Stimulated activated CD8-positive, alpha-beta memory T cell treated with anti-CD3 and anti-CD28 coated beads, Interleukin-4, amount 100 ng/mL, for 4 hours (primary cell): ENCODE measurements at places on chromosomes 6 and 20.

DNA sequence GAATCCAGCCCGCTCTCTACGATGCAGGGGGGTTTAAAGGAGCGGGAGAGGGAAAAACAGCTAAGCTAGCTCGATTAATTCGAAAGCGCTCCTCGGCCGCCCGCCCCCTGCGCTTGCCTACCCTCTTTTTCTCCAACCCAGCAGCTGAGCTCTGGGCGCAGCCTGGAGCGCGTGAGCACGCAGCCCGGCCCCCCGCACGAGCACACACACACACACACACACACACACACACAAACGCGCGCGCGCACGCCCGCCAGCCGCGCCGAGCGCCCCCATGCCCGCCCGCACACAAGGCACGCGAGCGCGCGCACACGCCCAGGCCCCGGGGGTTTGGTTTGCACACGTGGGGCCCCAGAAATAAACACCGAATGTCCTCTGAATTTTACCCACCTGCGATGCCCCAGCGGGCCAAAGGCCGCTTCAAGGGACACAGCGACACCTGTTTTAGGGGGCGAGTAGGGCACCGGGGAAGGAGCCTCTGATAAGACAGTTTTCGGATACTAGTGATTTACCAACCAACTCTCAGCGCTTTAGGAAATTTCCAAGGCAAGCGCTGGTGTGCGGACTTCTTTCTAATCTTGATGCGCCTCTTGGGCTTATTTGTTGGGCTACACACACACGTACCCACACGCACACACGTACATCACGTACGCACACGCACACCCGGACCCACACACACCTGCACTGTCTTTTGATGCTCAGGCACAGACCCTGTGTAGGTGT, 802 bp upstream of the NRN1 start:
- no peak for DNase-seq

DNA sequence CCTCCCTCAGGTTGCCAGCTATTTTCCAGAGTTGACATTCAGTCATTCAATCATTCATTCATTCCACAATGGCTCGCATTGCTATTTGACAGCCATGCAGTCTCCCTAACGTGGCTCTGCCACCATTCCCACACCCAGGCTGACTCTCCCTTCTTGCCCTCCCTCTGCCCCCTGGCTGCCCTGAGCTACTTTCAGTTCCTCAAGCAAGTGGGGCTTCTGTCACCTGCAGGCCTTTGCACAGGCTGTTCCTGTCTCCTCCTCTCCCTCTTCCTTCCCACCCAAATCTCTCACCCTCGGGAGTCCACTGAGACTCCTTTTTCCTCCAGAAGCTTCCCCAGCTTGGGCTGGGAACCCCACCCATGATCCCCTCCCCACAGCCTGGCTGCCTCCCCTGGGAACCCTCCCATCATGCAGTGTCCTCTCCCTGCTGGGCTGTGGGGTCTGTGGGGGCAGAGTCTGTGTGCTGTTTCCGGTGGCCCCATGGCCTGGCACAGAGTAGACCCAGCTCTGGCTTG, 2.6 kb downstream of the PACSIN1 start:
- no peak for DNase-seq

DNA sequence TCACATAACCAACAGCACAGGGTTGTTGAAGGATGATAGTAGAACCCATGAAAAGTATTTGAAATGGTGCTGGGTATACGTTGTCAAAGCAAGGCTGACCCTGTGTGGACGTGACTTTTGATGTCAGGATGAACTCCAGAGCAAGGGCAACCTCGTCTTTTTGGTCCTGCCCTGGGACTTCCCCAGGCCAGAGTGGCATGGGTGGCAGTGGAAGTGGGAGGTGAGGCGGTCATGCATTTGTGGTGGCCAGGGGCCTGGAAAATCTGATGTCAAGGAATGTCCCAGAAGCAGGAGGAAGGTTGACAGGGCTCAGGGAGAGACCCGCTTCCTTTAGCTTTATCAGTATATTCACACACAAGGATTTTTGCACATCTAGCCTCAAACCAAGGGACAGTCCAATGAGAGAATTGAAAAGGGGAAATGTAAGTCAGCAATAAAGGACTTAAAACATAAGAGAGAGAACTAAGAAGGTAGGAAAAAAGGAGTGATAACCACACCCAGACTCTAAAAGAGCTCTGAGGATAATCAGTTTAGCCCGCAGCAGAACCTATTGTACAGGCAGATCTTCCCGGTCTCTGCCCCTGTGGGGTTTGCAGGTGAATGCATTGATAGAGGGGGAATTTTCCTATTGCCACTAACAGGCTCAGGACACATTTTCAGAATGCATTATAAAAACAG, 98.8 kb upstream of the HDGFL1 start:
- no peak for DNase-seq

GRCh38 chr6:37491171-37491829, 8.4 kb downstream of the CCDC167 start:
- DNase-seq = no peak

GRCh38 chr6:39077882-39078594, 29.5 kb downstream of the GLP1R start:
- DNase-seq = no peak

DNA sequence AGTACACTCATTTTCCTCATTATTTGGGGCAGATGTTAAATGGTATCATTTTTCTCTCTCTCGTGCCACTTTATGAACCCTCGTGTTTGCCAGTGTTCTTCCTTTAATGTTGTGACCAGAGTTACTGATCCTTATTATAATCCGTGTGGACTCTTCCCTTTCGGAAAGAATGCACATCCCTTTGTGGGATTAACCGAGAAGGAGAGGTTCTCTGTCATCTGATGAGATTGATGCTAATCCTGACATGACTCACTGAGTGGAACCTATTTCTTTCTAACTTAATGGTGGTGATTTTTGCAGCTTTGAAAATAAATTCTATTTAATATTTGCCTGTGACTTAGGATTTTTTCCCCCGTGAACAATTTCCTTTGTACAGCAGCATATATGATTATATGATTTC, 300.0 kb upstream of the MAN1A1 start:
- no peak for DNase-seq

GRCh38 chr20:3580412-3580811, 82.8 kb downstream of the GFRA4 start:
- DNase-seq = no peak

GRCh38 chr6:158803733-158804143, 15.4 kb downstream of the EZR start:
- no peak for DNase-seq

DNA sequence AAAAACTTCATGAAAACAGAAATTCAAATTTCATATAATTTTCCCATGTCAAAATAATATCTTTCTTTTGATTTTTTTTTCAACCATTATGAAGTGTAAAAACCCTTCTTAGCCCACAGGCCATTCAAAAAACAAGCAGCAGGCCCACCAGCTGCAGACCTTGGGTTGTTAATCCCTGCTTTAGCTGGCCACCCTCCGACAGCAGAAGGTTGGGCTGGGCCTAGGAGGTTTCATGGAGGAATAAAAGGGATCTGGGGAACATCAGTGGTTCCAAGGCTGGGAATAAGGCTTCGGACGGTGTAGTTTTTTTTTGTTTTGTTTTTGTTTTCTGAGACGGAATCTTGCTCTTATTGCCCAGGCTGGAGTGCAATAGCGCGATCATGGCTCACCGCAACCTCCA, 3.6 kb upstream of the HSP90AB1 start:
- no peak for DNase-seq

DNA sequence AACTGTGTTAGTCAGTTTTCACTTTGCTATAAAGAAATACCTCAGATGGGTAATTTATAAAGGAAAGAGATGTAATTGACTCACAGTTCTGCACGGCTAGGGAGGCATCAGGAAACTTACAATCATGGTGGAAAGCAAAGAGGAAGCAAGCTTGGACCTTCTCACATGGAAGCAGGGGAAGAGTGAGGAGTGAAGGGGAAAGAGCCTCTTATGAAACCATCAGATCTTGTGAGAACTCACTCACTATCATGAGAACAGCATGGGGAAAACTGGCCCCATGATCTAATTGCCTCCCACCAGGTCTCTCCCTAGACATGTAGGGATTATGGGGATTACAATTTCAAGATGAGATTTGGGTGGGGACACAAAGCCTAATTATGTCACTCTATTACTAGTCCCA, 41.3 kb upstream of the PLAGL1 start:
- no peak for DNase-seq

GRCh38 chr6:140915551-140915950, 1217.2 kb upstream of the GJE1 start:
- DNase-seq = no peak

DNA sequence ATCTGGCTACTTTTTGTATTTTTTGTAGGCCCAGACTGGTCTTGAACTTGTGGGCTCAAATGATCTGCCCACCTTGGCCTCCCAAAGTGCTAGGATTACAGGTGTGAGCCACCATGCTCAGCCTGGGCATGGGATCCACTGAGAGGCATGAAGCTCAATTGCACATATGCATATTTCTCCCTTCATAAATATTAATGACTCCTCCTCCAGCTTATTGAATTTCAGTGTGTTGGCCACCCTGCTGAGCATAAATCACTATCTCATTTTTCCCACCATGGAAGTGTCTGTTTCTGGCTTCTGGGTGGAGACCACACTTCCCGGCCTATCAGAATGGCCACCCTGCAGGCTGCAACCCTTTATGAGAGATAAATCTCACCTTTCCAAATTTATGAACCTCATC, 53.6 kb upstream of the KIF16B start:
- no peak for DNase-seq

DNA sequence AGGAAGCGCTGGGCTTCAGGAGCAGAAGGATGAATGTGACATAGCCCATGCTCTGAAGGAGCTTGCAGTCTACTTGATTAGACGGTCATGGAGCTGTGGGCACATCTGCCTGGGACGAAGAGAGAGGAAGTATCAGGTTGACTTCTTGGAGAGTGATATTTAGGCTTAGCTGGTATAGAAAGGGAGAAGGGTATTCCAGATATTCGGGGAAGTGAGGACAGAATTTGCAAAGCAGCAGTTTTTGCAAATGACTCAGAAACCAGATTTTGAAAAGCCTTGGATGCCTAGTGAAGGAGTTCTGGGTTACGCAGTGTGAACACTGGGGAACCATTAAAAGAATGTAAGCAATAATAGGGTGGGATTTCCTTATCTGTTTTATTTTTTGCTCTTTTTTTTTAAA, 60.7 kb downstream of the EYA4 start:
- no peak for DNase-seq

GRCh38 chr6:21046276-21046675, 512.0 kb downstream of the CDKAL1 start:
- DNase-seq = no peak

DNA sequence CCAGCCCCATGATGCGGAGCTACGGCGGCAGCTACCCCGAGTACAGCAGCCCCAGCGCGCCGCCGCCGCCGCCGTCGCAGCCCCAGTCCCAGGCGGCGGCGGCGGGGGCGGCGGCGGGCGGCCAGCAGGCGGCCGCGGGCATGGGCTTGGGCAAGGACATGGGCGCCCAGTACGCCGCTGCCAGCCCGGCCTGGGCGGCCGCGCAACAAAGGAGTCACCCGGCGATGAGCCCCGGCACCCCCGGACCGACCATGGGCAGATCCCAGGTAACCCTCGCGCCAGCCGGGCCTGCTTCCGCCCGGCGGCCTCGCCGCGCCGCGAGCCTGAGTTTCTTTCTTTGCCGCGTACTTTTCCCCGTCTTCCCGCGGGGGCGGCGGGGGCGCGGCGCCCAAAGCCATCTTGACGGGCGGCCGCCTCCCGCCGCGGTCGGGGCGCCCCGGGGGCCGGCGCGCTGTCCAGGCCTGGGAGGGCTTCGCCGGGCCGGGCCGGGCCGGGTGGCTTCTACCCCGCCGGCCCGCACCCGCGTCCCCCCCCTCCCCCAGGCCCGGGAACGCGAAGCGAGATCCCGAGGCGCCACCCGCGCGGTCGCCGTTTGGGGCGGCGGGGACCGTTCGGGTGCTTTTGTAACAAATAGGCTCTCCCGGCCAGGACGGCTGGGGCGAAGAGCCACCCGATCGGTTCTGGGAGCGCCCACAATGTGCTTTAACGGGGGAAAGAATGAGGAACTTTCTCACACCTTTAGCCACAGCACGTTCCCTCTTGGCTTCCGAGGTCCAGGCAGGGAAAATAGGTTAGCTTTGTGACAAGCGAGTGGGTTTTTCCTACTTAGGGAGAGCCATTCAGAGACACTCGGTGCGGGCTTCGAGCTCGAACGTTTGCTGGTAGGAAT, 2.3 kb downstream of the ARID1B start:
- DNase-seq = peak; percentile 29

DNA sequence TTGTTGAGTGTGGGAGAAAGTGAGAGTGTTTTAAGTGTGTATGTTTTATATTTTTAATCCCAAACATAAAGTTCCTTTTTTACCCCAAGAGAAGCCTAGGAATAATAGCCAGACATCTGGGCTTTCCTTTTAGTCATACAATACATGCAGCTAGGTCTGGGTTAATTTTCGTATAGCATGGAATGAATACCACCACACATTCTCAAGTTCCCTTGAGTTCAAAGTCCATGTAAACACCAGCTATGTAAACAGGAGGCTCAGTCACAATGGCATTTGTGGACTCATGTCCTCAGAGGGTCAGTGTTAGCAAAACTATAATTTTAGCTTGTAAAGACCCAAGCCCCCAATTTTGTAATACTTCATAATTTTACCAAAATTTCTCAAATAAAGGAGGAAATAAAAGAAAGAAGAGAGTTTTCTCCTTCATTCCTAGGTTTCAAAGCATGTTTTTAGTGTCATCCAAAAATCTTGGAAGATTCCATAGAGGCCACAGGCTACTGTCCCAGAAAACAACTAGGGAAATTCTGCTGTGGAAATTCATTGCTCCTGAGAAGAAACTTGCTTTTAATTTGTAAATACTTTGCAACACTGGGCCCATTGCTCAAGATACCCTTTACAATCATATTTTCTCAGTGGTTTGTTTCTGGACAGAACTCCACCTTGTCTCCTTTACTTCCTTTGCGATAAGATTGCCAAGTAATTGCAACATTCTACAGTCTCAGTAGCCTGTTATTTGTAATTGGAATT, 671.2 kb downstream of the COL12A1 start:
- DNase-seq = no peak

GRCh38 chr6:166495487-166496314, 90.8 kb downstream of the RAMACL start:
- DNase-seq = no peak

GRCh38 chr6:29791786-29792122, 35.9 kb upstream of the HLA-G start:
- no peak for DNase-seq

DNA sequence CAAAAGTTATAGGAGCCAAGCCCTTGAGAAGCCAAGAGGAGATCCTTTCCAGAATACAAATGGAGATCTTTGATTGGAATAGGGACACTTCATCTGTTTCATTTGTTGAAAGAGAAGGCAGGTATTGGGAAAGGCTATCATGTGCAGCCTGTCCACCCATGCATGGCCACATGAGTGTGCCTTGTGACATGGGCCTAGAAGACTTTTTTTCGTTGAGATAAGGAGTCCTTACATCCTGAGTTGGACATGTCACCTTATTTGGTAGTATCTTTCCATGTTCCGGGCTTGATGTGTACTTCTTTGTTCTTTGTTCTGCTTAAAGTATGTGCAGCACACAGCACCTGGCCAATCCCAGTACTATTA, 42.1 kb upstream of the SYNCRIP start:
- no peak for DNase-seq

GRCh38 chr20:13267231-13267630, 46.2 kb downstream of the ISM1 start:
- DNase-seq = no peak
